Chondrocyte (in vitro differentiated cells): ENCODE measurements at places on chromosomes 4 and X. TPM values are rescaled to one million over a fixed set of nuclear protein-coding genes. Genes with fewer than 3 reads are reported as not detected.

The AMER1 gene
- total RNA-seq: 4.6 to 5.4 TPM (median 4.7 TPM) in 3 replicates

- H3K27ac ChIP-seq: no peak overlapping the region
- no peaks in the 10 kb centered on the region for H3K4me1 ChIP-seq
- peak; percentile 41 for DNase-seq
These were observed 41.3 kb downstream of the BCOR start for GRCh38 chrX:40056420-40056819.

- no peak for DNase-seq
- H3K36me3 ChIP-seq: no peaks in the 10 kb centered on the region
- no peak overlapping the region for H3K4me3 ChIP-seq
- no peaks in the 10 kb centered on the region for H3K27me3 ChIP-seq
- no peaks in the 10 kb centered on the region for H3K4me1 ChIP-seq
- no peak overlapping the region for H3K27ac ChIP-seq
These were observed 35.1 kb upstream of the CABS1 start for GRCh38 chr4:70299643-70300042.

DNA sequence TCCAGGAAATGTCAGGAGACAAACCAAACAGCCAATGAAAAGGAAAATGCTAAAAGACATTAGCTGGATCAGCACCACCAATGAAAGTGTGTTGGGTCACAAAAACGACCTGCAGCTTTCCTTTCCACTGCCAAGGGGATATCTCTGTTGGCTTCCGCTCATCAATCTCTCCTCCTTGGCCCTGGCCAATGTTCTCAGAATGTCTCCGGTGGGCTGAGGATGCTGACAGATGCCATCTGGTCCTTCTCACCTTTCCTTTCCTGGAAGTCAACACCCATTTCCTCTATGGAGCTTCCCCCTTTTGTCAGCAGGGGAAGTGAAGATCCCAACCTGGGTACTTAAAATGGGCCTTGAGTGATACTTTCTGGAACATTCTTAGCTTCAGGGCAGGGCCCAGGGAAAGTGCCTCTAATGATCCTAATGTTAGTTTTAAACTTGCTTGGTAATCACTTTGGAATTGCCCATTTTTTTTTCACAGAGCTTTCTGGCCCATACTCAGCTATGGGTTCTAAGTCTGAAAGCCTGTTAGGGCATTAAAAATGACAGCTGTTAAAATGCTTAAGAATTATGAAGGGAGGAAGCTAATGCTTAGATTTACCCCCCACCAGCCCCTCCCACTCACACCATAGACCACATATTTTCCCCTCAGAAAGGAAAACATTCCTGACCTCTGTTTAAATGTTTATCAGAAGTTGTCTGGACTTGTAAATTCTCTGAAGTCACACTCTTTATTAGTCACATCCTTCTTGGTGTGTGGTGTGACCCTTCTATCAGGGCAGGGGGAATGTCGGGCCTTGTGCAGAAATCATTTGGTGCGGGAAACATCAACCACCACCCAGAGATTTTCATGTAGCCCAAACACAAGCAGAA lies 29.2 kb downstream of the IGFBP7 start:
- H3K27me3 ChIP-seq: no peaks in the 10 kb centered on the region
- H3K4me1 ChIP-seq: peaks cover 96% of the 10 kb centered on the region
- DNase-seq: no peak
- H3K4me3 ChIP-seq: no peak overlapping the region
- H3K27ac ChIP-seq: peak overlapping the region; percentile 97

DNA sequence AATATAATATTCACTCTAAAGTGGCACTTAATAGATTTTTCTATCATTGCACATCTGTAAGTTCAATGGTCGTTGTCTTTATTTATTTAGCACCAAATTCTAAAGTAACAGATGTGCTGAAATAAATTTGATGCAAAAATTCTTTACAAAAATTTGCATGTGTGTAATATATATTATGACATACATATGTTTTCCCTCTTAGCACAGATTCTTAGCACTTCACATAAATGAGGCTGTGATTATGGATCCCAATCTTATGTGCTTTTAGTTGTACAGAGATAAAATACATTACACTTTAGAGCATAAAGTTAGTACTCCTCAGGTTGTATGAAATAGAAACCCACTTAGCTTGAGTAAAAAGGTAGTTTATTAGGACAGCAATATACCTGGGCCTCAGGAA lies 915.1 kb downstream of the ADGRL3 start:
- no peak overlapping the region for H3K4me3 ChIP-seq
- H3K27me3 ChIP-seq: no peaks in the 10 kb centered on the region
- H3K36me3 ChIP-seq: no peaks in the 10 kb centered on the region
- H3K4me1 ChIP-seq: no peaks in the 10 kb centered on the region
- DNase-seq: no peak

The ENPP6 gene
- total RNA-seq: not detected in 3 replicates

GRCh38 chr4:98686847-98687246 lies 28.4 kb upstream of the TSPAN5 start:
- no peak overlapping the region for H3K4me3 ChIP-seq
- H3K27me3 ChIP-seq: no peaks in the 10 kb centered on the region
- H3K4me1 ChIP-seq: peaks cover 13% of the 10 kb centered on the region
- DNase-seq: no peak
- H3K27ac ChIP-seq: no peak overlapping the region

The DCAF12L2 gene
- 0.19 TPM in 1 of 3 replicates, not detected in the others for total RNA-seq

DNA sequence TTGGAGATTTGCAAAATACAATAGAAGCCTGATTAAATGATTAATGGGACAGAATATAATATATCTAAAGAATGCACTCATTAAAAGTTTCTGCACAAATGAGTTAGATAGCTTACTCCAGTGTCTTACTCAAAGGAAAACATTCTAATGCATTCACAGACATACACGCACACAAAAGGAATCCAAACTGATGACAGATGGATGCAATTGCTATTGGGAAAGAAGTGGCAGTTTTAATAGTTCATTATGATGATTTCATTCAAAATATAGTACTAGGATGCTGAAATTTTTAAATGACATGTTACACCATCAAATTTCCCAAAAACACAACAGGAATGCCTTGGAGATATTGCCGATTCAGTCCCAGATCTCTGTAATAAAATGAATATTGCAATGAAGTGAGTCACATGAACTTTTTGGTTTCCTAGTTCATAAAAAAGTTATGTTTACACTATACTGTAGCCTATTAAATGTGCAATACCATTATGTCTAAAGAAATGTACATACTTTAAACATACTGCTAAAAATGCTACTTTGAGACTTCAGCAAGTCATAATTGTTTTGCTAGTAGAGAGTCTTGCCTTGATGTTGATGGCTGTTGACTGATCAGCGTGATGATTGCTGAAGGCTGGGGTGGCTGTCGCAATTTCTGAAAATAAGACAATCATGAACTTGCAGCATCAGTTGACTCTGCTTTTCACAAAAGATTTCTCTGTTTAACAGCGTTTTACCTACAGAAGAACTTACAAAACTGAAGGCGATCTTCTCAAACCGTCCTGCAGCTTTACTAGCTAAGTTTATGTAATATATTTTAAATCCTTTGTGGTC lies 45.6 kb downstream of the BBS12 start:
- H3K4me3 ChIP-seq: no peak overlapping the region
- peak overlapping the region; percentile 89 for H3K27ac ChIP-seq
- H3K4me1 ChIP-seq: peaks cover 47% of the 10 kb centered on the region
- H3K27me3 ChIP-seq: no peaks in the 10 kb centered on the region
- DNase-seq: no peak

The HMGN5 gene
- 1.1 to 6.5 TPM (median 1.7 TPM) in 3 replicates for total RNA-seq

DNA sequence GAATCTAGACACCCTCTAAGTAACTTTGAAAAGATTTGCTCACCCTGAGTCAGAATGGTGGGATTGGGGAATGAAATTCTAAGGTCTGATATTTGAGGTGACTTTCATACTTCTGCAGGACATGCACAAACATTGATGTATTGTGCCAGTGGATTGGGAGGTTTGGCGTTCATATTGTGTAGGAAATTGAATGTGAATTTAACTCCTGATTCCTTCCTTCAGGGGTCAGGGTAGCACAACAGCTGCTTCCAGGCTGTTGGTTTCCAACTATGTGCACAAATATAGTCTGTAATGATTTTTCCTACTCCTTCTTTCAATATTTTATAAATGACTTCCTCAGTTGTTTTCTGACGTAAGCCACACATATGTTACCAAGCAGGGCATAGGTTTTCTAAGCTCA lies 3.1 kb downstream of the IL1RAPL1 start:
- no peaks in the 10 kb centered on the region for H3K4me1 ChIP-seq
- no peaks in the 10 kb centered on the region for H3K36me3 ChIP-seq
- no peak for DNase-seq
- H3K27me3 ChIP-seq: peaks cover 3% of the 10 kb centered on the region

- no peaks in the 10 kb centered on the region for H3K27me3 ChIP-seq
- H3K4me3 ChIP-seq: no peak overlapping the region
- H3K27ac ChIP-seq: no peak overlapping the region
- DNase-seq: no peak
- H3K4me1 ChIP-seq: peaks cover 4% of the 10 kb centered on the region
These were observed 106.7 kb upstream of the BMP2K start for GRCh38 chr4:78669453-78669852.

The GAGE12E gene
- not detected in 3 replicates for total RNA-seq

DNA sequence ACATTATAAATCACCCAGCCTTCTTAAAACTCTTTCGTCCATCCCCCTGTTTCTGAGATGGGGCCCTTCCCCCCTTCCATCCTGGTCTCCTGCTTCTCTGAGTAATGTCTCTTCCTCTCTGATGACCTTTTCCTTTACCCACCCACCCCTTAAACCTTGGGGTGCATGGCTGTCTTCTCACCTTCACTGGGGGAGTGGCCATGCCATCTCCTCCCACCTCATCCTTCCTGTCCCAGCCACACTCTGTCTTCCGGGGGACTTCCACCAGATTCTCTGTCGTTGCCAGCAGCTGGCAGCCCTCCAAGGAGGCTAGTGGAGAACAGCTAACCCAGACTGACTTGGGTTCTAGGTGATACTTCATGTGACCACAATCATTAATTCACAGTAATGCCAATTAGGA lies 83.2 kb upstream of the SCML1 start:
- H3K36me3 ChIP-seq: no peaks in the 10 kb centered on the region
- peaks cover 14% of the 10 kb centered on the region for H3K27me3 ChIP-seq
- no peak for DNase-seq
- no peak overlapping the region for H3K4me3 ChIP-seq
- no peak overlapping the region for H3K27ac ChIP-seq

DNA sequence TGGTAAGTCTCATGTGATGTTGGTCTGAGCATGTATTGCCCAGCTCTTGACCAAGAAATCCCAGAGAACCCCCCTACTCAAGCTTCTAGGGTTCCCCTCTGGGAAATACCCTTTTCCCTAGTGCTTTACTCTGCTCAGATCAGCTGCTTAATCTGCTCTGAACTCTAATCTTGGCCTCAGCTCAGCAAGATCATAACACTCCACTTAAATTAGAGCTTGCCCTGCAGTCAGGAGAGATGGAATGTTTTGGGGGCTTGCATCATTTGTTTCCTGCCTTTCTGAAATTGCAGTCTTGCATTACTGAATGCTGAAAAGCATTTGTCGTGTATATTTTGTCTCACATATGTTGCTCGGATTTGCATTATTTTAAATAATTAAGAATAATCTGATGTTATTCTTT lies 1153.6 kb downstream of the FSTL5 start:
- no peak for DNase-seq
- no peaks in the 10 kb centered on the region for H3K36me3 ChIP-seq

GRCh38 chr4:172962564-172963353 lies 205.9 kb upstream of the GALNT7 start:
- DNase-seq: no peak
- peaks cover 22% of the 10 kb centered on the region for H3K4me1 ChIP-seq
- H3K4me3 ChIP-seq: peak overlapping the region; percentile 47
- peaks cover 25% of the 10 kb centered on the region for H3K27me3 ChIP-seq
- H3K27ac ChIP-seq: peak overlapping the region; percentile 45

The PRRG1 gene
- total RNA-seq: 10.8 to 11.6 TPM (median 11.6 TPM) in 3 replicates

The GPR34 gene
- not detected in 3 replicates for total RNA-seq

DNA sequence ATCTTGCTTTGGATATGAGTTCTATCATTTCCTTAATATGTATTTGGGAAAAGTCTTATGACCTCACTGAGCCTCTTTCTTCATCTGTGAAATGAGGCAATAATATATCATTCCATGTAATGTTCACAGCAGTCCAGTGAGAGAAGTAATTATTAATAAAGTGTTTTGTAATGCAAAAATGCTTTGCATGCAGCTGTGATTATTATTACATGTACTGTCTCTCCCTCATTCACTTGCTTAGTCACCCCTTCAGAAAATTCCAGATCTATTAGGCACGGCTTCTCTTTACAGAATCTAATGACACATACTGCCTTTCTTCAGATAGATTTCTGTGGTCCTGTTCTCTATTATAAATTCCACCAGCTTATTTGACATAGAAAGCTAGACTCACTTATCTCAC lies 53.5 kb upstream of the FGF13 start:
- no peaks in the 10 kb centered on the region for H3K4me1 ChIP-seq
- H3K27ac ChIP-seq: no peak overlapping the region
- H3K27me3 ChIP-seq: peaks cover 3% of the 10 kb centered on the region
- H3K4me3 ChIP-seq: no peak overlapping the region
- DNase-seq: no peak
- H3K36me3 ChIP-seq: no peaks in the 10 kb centered on the region

The EIF4E gene
- total RNA-seq: 66.1 to 79.6 TPM (median 68.8 TPM) in 3 replicates

The VSIG4 gene
- not detected in 3 replicates for total RNA-seq

- H3K27ac ChIP-seq: no peak overlapping the region
- no peaks in the 10 kb centered on the region for H3K36me3 ChIP-seq
- no peaks in the 10 kb centered on the region for H3K4me1 ChIP-seq
These were observed 8.0 kb downstream of the RADX start for GRCh38 chrX:106619797-106620196.

The NEK1 gene
- 13.7 to 20.7 TPM (median 14.6 TPM) in 3 replicates for total RNA-seq

- peak overlapping the region; percentile 22 for H3K27ac ChIP-seq
- H3K4me1 ChIP-seq: peaks cover 5% of the 10 kb centered on the region
- H3K36me3 ChIP-seq: peaks cover 7% of the 10 kb centered on the region
- H3K4me3 ChIP-seq: peak overlapping the region; percentile 6
- H3K27me3 ChIP-seq: no peaks in the 10 kb centered on the region
These were observed 13.4 kb upstream of the GTPBP6 start for GRCh38 chrX:331825-332495.

GRCh38 chr4:181896614-181897013 lies 346.6 kb upstream of the TENM3 start:
- H3K27ac ChIP-seq: no peak overlapping the region
- no peaks in the 10 kb centered on the region for H3K27me3 ChIP-seq
- no peak overlapping the region for H3K4me3 ChIP-seq
- H3K36me3 ChIP-seq: peaks cover 2% of the 10 kb centered on the region

DNA sequence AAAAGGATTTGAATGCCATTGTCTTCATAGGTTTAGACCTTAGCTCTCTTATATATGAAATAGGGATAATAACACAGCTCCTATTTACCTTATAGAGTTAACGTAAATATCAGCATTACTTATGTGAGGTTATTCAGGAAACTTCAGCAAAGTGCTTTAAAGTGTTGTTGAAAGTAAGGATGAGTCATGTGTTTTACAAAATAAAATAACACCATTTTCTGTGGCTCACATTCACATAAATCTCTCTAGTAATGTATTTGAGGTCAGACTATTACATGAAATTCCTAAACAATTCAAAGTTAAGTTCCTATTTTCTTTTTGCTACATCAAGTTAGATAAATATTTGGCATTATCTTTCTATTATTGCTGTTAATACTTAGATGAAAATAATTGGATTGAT lies 2.9 kb downstream of the GNRHR start:
- no peak for DNase-seq
- H3K27me3 ChIP-seq: no peaks in the 10 kb centered on the region
- H3K4me1 ChIP-seq: peaks cover 6% of the 10 kb centered on the region

GRCh38 chrX:46791927-46792809 lies 33.2 kb upstream of the SLC9A7 start:
- H3K4me1 ChIP-seq: peaks cover 16% of the 10 kb centered on the region
- DNase-seq: no peak
- no peaks in the 10 kb centered on the region for H3K36me3 ChIP-seq

- H3K36me3 ChIP-seq: no peaks in the 10 kb centered on the region
- H3K27ac ChIP-seq: no peak overlapping the region
- no peaks in the 10 kb centered on the region for H3K27me3 ChIP-seq
- H3K4me3 ChIP-seq: no peak overlapping the region
- H3K4me1 ChIP-seq: peaks cover 13% of the 10 kb centered on the region
These were observed 33.8 kb downstream of the PNMA5 start for GRCh38 chrX:152960115-152960514.
